ENCODE measurements at places on chromosomes 4 and X. TPM values are rescaled to one million over a fixed set of nuclear protein-coding genes. Genes with fewer than 3 reads are reported as not detected.

Gene USP17L24
- not detected for polyA plus RNA-seq

- peak; percentile 92 for DNase-seq
Observed at GRCh38 chrX:13647709-13648212, 5.2 kb upstream of the TCEANC start.

Gene FAM53A
- 0.84 TPM for polyA plus RNA-seq

- DNase-seq = no peak
Observed at GRCh38 chr4:3469386-3470243, 6.5 kb downstream of the DOK7 start.

DNA sequence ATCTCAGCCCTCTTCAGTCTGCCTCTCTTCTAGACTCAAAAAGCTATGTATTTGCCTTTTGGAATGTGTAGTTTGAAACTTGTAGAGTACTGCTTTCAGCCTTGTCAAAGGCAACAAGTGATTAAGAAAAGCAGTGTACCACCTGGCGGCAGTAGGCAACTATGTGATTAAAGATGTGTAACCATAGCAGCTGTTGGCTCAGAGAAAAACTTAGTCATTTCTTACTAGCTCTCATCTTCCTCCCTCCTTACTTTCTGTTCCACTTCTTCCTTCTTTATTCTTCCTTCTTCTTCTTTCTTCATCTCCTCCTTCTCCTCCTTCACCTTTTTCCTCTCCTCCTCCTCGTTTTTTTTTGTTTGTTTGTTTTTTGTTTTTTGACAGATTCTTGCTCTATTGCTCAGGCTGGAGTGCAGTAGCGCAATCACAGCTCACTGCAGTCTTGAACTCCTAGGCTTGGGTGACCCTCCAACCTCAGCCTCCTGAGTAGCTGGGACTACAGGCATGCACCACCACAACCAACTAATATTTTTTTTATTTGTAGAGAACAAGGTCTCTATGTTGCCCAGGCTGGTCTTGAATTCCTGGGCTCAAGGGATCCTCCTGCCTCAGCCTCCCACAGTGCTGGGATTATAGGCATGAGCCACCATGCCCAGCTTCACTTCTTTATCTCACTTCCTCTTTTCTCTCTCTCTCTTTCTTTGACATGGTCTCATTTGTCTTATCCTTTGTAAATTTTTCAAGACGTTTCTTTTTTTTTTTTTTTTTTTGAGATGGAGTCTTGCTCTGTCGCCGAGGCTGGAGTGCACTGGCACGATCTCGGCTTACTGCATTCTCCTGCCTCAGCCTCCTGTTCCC lies 32.6 kb downstream of the ABHD18 start:
- DNase-seq = no peak

DNA sequence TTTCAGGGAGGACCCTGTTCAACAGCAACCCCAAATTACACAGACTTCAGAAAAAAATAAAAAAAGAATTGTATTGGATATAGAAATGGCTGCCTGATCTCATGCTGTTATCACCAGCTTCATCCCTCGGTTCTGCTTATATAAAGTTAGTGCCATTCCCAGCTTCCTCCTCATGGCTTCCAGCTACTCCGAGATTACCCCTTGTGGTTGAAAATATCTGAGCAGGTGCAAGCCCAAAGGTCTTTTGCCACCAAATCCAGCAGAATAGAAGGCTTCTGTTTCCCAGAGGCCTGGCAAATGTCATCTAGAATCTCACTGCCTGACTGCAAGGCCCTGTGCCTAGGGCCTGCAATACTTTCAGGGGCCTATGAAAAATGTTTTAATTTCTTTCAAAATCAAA lies 13.8 kb upstream of the HPGDS start:
- no peak for DNase-seq

DNA sequence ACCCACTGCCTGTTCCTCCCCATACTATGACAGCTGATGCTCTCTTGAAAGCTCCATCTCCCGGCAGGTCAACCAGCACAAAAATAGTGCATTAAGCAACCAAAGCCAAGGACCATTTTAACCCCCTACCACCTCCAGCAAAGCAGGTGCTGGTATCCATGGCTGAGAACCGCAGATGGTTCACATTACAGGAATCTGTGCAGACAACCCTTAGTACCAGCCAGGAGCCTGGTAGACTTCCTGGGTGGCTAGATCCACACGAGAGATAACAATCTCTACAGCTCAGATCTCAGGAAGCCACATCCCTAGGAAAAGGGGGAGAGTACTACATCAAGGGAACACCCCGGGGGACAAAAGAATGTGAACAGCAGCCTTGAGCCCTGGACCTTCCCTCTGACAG lies 248.0 kb downstream of the FGF13 start:
- DNase-seq = no peak

DNA sequence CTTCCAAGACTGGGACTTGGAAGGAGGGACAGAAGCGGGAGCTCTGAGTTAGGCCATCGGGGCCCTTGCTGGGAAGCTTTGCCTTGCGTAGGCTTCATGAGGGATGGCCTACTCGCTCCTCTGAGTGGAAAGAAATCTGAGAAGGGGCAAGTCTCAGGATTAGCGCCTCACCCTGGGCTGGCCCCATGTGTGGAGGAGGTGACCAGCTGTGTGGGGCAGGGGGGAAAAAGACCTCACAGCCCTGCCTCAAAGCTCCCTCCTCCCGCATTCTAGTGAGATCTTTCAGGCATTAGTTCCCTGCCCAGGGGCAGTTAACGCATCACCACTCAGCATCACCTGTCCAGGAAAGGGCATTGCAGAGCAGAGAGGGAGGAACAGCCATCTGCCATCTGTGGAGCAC lies 156.1 kb downstream of the ENPP6 start:
- no peak for DNase-seq

DNA sequence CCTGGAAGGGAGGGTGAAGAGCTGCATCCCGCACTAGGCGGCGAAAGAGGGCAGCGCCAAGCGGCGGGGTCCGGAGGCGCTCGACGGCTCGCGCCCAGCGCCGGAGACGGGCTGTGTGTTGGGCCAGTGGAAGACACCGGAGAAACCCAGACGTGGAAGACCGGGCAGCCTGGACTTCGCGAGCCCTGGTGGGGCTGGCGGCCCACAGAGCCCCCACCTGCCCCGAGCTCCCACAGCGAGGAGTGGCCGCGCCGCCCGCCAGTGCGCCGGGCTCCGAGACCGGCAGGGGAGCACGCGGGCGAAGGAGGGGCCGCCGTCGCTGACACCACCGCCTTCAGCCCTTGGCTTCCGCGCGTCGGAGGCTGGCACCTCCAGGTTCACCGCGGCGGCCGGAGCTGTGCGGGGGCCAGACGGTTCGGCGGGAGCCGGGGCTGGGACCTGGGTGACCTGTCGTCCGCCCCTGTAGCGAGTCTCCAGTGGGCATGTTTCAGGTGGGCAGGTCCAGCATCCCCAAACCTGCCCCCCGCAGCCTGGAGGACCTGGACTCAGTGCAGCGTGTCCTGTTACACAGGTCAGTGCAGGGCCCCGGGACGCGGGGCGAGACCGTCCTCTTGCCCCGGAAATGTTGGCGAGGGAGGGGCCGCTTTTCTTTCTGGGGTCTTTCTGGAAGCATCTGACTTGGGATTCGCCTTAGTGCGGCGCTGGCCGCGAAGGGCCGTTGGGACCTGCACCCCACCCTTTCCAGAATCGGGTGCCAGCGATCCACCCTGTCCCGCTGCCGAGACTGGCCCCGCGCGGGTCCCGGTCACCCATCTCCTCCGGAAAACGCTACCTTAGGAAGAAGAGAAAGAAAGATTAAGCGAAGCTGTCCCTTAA lies 9.6 kb upstream of the INTU start:
- DNase-seq = no peak

DNA sequence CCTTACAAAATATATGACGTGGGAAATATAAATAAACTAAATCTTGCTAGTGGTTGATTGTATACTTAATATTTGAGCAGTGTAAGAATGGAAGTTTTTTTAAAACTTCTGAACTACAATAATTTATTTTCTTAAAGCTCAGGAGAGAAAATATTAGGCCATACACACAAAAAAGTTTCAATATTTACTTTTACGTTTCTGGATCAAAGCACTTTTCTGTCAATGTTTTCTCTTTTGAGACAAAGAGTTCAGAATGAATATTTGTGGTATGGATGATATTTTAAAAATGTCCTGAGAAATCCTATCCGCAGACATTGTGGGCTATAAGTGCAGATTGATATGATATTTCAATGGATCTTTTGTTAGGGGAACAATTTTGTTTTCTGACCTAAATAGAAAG lies 109.9 kb downstream of the TLL1 start:
- DNase-seq = no peak

DNA sequence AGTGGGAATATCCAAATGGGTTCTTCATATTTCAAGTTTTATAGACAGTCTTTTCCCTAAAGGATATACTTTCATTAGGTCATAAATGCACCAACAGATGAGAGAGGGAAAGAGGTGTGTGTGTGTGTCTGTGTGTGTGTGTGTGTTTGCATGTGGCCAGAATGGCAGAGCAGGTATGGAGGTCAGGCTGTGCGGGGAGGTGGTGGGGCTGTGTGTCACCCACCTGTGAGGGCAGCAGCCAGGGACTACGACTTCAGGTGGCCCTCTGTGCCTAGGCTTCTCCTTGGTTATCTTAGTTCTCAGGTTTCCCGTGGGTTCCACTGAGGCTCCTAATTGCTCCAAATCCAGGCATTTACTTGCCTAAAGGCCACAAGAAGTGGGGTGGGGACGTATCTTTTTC lies 14.6 kb downstream of the HAND2 start:
- DNase-seq = no peak

DNA sequence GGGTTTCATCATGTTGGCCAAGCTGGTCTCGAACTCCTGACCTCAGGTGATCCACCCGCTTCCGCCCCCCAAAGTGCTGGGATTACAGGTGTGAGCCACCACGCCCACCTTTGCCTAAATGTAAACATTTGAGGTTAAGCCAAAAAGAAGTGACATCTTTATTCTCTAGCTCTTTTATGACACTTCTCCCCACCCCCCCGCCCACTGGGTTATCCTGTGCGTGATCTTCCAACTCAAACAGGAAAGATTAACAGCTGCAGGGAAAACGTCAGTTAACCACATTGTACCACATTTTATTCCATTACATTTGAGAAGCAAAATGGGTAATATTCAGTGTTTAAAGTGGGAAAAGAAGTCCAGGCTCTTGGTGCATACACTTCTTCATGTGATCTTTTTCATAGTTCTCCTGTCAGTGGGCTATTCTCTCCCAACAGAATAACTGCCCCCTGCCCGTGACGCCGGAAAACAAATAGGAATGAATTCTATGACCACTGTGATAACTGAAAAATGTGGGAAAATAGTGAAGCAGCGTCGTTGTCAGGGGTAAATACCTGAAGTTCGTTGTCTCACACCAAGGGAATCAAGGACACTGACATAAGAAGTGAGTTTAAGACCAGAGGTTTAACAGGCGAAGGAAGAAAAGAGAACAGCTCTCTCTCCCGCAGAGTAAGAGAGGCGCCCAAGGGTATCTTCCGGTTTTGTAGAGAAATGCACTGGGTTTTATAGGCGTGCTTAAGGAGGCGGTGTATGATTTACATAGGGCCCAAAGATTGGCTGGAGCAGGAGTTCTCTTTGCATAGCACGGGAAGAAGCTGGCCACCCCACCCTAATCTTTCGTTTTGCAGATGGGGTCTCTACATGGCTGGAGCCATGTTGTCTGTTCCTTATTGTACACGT lies 9.7 kb upstream of the SRD5A3 start:
- DNase-seq = no peak

DNA sequence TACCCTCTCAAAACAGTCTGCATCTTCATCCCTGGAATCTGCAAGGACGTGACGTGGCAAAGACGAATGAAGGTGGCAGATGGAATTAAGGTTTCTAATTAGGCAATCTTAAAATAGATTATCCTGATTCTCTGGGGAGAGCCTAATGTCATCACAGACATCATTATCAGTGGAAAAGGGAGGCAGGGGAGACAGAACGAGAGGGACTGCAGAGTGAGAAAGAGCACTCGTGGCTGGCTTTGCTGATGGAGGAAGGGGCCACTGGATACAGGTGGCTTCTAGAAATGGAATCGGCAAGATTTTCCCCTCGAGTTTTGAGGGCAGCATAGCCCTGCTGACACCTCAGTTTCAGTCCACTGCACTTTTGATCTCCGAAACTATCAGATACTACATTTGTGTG lies 110.6 kb downstream of the ASMT start:
- no peak for DNase-seq

- DNase-seq = no peak
Observed at GRCh38 chr4:186557486-186557885, 2.1 kb upstream of the MTNR1A start.

DNA sequence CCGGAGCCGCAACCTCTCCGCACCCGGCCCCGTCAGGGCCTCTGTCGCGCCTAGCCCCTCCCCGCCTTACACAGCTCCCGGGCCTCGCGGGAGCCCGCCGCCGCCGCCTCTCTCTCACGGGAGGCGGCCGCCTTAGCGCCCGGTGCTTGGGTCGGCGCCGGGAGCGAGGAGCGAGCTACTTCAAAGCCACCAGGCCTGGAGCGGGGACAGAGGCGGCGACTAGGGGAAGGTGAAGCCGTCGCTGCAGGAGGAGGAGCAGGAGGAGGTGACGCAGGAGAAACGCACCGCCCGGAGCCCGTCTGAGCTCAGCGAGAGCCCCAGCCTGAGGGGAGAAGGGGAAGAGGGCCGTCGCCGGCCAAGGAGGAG lies 250 bp downstream of the USP9X start:
- peak; percentile 46 for DNase-seq

DNA sequence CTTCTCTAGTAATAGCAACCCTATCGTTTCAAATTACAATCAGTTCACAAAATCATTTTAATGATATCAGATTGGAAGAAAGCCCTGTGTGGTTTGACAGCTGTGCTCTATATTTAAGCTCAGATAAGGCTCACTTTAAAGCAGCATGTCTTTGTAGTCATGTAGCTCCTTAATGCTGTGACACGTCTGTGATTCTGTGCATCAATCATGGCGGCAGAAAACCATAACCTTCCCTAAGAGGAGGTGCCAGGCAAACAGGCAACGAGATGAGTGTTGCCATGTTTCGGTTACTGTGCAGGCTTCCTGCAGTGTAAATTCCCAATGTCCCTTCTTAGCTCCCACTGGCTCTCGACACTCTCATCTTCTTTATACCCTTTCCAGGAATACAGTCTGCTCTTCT lies 212.7 kb downstream of the GRID2 start:
- no peak for DNase-seq

- no peak for DNase-seq
Observed at GRCh38 chrX:11364835-11365234, 71.6 kb downstream of the AMELX start.

- no peak for DNase-seq
Observed at GRCh38 chrX:134144231-134144630, 92.8 kb upstream of the CCDC160 start.

DNA sequence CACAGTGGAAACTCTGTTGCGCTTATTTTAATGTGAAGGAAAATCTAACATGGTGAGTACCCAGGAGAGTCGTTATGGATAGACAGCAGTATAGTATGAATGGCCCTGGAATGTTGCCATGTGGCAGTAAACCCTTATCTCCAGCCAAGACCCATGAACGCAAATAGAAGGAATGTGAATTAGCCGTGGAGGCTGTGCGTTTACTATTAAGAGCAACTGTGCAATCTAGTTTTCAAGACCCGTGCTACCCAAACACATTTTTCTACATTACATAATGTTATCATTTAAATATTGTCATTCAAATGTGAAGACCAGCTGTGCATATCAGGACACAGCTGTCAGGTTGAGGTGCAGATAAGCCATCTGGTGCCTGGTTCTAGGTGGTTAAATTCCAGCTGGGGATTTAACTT lies 13.3 kb upstream of the AGA start:
- DNase-seq = peak; percentile 78

GRCh38 chr4:13665701-13666660 lies 38.5 kb upstream of the BOD1L1 start:
- DNase-seq = no peak
